Activated CD8-positive, alpha-beta T cell treated with anti-CD3 and anti-CD28 coated beads for 36 hours (primary cell): ENCODE measurements at places on chromosomes 4 and X.
A peak's percentile ranks its signal among the peaks of the same experiment; 100 is the strongest.

DNA sequence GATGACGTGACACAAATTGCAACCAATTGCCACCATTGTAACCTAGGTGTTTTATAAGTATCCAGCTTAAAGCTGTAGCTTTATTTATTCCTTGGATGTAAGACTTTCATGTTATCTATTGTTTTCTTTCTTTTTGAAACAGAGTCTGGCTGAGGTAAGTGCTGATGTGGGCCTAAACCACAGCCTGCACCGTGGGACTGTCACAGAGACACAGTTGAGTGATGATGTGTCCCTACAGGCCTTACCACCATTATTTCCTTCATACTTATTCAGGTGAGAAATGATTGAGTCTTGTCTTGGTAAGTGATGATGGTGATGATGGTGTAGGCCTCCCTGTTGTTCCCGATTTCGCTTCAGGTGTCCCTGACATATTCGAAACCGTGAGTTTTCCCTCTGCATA, 8.3 kb downstream of the ATXN3L start:
- DNase-seq, result no peak

DNA sequence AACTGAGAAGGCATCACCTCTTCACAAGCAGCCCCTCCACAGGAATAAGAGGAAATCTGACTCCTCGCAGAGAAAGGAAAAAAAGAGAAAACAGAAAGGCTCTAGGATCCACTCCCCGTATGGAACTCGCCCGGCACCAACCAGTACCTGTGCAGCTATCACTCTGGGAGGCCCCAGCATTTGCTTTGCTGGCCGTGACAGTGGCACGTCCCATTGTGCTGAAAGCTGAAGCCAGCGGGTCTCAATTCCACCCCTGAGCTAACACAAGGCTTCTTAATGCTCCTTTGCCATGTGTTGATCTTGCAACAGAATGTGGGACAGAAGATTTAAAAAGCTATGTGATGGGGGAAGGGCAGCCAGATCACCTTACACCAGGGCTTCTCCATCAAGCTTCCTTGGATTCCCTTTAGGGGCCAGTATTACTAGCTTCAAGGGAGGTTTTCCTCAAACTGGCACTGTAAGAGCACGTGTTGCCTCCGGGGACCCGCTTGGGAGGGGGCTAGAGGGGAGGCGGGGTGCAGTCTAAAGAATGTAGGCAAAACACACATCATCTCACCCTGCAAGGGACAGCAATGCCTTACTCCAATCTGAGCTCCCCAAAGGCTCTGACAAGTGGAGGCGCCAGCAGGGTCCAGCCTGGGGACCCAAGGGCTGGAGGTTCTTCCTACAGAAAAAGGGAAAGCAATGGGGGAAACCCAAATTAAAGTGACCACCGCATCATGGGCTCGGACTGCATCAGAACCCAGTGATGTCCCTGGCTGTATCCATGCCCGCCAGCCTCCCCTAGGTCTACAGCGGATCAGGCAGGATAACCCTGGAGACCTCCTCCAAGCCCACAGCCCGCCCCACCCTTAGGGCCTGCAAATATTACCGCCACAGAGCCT, 1.2 kb downstream of the USP46 start:
- DNase-seq, result no peak

GRCh38 chr4:87409420-87409939, 12.9 kb upstream of the NUDT9 start:
- DNase-seq, result no peak

GRCh38 chr4:105670684-105671083, 37.8 kb downstream of the INTS12 start:
- DNase-seq, result no peak

DNA sequence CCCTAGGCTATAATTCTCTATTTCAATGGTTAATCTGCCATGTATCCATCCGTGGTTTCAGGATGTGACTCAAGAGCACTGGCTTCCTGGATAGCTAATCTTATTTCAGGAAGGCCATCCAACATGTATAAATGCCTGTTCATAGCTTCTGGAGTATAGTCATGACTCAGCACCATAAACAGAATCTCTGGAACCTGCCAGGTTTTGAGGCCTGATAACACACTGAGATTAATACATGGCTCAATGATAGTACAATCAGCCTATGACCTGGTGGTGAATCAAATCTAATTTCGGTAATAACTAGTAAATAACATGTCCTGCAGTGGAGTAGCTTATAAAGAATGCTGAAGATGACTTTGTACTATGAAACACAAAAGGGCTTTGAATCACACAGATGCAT, 5.7 kb upstream of the IL13RA2 start:
- no peak for DNase-seq

GRCh38 chr4:67106861-67107460, 438.3 kb downstream of the CENPC start:
- no peak for DNase-seq

- no peak for DNase-seq
Observed at GRCh38 chr4:126532527-126532926, 1100.2 kb upstream of the INTU start.

GRCh38 chr4:126738926-126739325, 893.8 kb upstream of the INTU start:
- no peak for DNase-seq

DNA sequence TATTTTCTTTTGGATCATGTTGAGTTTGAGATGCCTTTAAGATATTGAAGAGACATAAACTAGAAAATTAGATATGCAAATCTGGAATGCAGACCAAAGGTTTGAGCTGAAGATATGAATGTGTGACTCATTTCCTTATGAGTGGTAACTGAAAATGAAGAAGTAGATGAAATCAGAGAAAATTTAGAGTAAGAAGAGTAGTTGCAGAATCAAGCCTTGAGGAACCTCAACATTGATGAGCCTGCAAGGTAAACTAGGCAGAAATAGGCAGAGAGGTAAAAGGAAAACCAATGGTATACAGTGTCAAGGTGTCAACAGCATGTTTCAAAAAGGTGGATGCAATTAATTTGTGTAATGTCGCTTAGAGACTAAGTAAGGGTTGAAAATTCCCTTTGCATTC, 142.8 kb downstream of the MOSPD2 start:
- DNase-seq, result no peak

- DNase-seq, result no peak
Observed at GRCh38 chr4:2363056-2363721, 55.3 kb downstream of the ZFYVE28 start.

- DNase-seq, result peak; percentile 17
Observed at GRCh38 chr4:70863099-70863790, 23.6 kb upstream of the GRSF1 start.

DNA sequence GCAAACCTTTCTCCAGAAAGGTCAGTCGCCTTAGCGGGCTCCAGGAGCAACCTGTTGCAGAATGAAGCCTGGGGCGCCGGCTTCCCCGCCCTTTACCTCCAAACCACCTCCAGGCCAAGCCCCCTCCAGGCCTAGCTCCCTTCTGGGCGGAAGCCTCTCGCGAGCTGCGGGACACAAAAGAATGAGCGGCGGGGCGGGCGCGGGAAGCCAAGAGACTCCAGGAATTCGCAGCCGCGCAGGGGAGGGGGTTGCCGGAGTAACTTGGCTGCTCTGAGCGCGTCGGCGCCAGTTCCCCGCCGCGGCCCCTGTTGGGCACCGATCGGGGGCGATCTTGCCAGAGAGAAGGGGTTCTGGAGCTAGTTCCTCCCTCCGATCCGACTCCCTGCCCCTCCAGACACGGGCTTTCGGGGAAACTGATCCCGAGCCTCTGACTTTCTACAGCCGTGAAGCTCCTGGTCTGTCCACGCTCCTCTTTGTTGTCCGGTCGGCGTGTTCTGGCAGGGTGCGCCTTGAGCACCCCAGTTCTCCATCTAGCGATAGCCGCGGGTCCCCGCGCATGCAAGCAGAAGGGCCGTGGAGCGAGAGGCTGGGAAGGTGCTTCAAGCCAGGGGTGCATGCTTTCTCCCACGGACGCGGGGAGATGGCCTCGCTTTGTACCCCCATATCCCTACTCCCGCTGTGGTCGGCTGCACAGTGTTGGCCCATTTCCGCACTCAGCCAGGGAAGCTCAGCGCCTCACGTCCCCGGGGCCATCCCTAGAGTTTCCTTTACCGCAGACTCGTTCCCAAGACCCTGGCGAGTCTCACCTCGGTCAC, 1.2 kb downstream of the PROM1 start:
- DNase-seq, result peak; percentile 39

DNA sequence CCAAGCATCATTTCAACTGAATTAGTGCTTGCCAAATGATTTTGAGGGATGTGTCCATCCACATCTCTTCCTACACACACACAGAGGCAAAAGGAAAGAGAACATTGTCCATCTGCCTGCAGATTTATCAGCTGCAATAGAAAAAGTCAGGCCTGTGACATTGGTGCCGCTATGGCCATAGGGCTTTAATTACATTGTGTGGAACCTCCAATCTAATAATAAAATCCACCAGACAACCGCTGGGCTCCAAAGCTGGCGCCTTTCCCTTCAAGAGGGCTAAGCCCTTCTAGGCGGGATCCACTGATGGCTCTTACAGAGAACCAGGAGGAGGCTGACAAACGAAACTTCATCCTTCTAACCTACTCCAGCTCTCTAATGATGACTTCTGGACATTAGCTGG, 60.6 kb downstream of the PHOX2B start:
- DNase-seq, result no peak

- no peak for DNase-seq
Observed at GRCh38 chrX:98057176-98057575, 1173.5 kb downstream of the RPA4 start.

DNA sequence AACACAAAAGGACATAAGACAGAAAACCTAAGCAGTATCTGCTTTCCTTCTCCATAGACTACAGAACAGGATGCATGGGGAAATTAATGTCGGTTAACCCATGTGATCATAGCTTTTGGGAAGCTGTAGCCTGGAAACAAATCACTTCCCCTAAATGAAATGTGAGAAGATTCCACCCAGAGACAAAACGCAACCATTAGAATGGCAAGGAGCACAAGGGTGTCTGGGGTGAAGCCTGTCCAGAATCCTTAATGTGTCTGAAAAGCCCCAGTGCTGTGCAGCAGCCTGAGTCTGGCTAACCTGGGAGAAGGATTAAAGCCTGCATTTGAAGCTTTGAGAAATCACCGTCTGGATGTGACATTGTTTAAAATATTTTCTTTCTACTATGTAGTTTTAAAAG, 213.3 kb downstream of the ANKRD50 start:
- DNase-seq, result no peak

GRCh38 chr4:127018381-127018780, 614.4 kb upstream of the INTU start:
- no peak for DNase-seq

DNA sequence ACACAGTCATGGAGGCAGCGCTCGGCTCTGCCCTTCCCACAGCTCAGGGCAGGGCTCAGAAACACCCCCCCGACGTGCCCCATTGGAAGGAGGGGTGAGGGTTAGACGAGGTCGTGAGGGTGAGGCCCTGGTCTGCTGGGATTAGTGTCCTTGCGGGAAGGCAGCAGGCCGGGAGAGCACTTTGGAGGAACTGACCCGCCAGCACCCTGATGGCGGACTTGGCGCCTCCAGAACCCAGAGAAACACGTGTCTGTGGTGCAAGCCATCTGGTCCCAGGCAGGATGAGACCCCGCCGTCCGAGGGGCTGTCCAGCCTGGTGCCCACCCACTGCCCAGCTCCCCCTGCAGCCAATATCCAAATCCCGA, 26.3 kb downstream of the TACC3 start:
- no peak for DNase-seq

DNA sequence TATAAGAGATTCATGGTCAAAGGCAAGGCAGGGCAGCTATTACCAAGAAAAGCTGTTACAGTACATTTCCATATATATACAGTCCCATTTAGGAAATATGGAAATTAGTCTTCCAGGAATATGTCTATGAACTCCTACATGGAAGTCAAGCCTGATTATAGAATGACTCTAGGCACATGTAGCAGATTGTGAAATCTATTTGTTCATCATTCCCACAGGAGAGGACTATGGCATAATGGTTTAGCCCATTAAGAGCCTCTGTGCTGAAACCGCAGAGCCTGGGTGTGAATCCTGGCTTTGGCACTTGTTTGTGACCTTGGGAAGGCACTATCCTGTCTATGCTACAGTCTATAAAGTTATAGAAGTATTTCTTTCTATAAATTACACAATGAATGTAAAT, 764.8 kb downstream of the RAPGEF2 start:
- no peak for DNase-seq

- DNase-seq, result no peak
Observed at GRCh38 chr4:120209706-120210105, 143.1 kb upstream of the MAD2L1 start.

GRCh38 chrX:78109458-78109857, 5.4 kb downstream of the PGK1 start:
- peak; percentile 20 for DNase-seq

GRCh38 chr4:107034091-107034995, 1.8 kb downstream of the DKK2 start:
- DNase-seq, result peak; percentile 16

DNA sequence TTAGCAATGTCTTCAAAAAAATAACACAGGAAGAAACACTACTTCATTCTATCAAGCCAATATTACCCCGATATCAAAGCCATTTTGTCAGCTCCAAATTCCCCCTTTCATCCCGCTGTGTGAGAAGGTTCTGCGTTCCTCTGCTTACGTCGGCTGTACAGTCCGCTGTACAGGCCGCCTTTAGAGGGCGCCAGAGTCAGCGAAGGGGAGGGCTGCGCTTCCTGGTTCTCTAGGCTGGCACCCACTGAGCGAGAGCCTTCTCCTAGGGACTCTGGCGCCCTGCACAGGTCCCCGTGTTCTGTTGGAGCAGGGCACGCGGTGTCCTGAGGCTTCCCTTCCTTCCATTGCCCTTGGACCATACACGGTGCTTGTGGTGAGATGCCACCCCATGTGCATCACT, 25.3 kb upstream of the CT45A1 start:
- no peak for DNase-seq

DNA sequence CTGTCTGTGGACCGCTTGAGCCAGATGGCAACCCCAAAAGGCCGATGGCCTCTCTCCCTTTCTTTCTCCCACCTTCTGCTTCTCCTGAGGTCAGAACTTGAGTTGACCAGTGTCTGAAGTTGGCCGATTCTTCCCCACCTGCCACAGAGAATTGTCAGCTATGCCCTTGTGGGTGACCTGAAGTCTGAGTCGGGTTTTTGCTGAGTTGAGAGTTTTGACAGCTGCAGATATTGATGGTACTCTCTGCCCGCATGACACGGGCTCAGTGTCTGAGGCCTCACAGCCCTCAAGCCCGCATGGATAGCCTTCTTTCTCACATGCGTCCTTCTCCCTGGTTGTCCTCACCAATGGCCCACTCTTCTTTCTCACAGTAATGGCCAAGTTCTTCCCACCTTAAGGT, 111.0 kb downstream of the EFNB1 start:
- no peak for DNase-seq

GRCh38 chr4:3255611-3256186, 6.7 kb downstream of the MSANTD1 start:
- DNase-seq, result no peak

DNA sequence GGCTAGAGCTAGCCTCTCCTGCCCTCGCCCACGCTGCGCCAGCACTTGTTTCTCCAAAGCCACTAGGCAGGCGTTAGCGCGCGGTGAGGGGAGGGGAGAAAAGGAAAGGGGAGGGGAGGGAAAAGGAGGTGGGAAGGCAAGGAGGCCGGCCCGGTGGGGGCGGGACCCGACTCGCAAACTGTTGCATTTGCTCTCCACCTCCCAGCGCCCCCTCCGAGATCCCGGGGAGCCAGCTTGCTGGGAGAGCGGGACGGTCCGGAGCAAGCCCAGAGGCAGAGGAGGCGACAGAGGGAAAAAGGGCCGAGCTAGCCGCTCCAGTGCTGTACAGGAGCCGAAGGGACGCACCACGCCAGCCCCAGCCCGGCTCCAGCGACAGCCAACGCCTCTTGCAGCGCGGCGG, at the start of gene AR:
TSS of gene AR (plus strand) at position 204 of the 400 bp plus-strand sequence. CDS start 1,126 bp downstream, outside the sequence.
- no peak for DNase-seq

GRCh38 chr4:164753873-164754488, at the start of gene SMIM31:
Gene SMIM31, plus strand, starts transcription at chr4:164754131. Its CDS starts 16,313 bp downstream, at chr4:164770444.
- DNase-seq, result no peak
